IPS DF 6.9 (cell line): ENCODE measurements at places on chromosomes 1 and 21.

DNA sequence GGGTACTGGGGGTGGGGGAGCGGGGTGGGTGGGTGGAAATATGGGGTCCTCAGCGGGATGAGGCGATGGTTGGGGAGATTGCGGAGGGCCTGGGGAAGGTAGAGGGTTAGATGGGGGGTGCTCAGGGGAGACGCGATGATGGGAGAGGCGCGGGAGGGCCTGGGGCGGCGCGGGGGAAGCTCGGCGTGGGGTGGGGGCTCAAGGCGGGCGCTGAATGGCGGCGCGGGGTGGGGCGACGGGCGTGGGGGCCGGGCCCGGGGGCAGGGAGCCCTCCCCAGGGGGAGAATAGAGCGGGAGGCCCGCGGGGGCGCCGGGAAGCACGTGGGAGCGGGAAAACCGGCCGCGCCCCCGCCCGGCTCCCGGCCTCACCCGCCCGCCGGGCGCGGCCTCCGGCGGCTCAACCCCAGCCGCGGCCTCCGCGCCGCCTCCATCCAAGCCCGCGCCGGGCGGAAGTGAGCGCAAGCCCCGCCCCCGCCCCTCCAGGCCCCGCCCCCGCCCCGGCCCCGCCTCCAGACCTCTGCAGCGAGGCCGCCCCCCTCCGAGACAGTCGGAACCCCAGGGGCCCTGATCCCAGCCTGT, at the start of gene FAAP20:
TSS of gene FAAP20 (minus strand) at position 454 of the 579 bp plus-strand sequence. CDS start at position 431, 23 bp downstream.
- no peak for DNase-seq

GRCh38 chr1:232578651-232579195, 51.2 kb downstream of the SIPA1L2 start:
- DNase-seq: no peak

GRCh38 chr1:164803366-164803765, 244.4 kb downstream of the PBX1 start:
- no peak for DNase-seq

DNA sequence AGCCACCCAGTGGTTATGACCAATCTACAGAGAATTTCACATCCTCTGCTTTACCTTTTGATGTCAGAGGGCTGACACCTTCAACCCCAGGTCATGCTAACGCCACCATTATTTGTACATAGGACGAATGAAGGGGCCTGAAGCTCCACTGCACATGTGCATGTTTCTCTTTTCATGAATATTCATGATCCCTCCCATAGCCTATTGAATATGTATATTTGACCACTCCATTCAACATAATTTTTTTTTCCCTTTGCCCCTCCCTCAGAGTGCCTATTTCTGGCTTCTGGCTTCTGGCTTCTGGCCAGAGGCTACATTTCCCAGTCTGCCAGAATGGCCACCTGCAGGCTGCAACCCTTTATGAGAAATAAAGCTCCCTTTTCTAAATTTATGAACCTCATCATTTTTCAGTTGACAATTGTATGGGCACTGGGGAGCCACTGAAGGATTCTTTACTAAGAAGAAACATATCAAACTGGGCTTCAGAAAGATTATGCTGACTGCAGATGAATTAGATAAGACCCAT, 406.7 kb downstream of the SIPA1L2 start:
- no peak for DNase-seq

DNA sequence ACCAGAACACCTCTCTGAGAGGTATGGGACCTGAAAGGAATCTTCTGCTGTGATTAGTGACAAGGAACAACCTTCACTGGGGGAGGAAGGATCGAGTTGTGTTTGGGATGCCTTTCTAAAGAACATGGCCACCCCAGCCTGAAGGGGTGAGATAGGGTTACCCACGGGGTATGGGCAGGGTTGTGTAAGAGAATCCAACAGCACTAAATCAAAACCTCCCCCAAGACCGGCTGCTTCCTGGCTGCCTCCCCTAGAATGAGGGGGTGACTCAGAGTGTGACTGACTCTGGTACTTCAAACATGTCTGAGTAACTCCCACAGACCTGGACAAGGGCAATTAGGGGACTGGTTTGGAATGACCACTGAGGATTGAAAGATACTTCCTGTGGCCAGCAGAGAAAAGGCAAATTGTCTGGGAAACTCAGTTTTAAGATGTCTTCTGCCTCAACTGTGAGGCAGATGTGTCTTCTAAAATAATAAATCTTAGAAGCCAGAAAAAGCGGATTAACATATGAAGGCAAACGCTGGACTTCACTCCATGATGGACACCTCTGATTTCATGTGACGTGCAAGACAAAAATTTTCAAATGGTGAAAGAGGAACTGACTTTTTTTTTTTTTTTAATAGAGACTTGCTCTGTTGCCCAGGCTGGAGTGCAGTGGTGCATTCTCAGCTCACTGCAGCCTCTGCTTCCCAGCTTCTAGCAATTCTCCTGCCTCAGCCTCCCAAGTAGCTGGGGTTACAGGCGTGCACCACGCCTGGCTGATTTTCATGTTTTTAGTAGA, 6.7 kb upstream of the PTPN14 start:
- no peak for DNase-seq

DNA sequence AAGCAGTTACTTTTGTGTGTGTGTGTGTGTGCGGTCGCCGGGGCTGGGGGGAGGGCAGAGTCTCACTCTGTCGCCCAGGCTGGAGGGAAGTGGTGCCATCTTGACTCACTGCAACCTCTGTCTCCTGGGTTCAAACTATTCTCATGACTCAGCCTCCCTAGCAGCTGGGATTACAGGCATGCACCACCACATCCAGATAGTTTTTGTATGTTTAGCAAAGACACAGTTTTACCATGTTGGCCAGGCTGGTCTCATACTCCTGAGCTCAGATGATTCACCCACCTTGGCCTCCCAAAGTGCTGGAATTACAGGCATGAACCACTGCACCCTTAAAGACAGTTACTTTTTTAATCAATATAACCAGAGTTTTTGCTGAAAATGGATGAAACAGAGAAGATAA, 207.0 kb downstream of the PTPRC start:
- DNase-seq: no peak

DNA sequence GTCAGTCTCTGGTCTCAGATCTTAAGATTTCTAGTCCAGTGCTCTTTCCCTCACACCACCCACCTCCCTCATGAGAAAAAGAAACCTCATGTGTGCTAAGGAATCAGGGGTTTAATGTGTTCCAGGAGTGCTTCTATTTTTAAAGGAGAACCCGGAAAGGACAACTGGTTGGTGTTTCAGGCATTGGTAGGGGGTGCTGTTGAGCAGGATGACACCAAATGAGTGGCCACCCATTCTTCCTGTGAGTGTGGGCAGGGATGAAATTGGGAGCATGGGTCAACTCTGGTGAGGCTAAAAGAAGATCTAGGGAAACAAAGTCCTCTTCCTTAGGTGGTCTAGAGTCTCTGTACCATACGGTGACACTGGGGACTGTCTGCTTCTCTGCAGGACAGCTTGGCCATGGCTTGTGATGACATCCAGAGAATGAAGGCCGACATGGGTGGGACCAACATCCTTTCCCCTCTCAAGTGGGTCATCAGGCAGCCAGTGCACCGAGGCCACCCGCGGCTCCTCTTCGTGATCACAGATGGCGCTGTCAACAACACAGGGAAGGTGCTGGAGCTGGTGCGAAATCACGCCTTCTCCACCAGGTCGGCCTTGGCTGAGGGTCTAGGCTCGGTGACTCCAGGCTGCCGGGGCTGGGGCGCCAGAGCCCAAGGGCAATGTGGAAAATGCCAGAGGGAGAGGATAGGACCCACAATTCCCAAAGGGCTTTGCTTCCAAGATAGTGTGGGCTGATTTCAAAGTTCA, 39.3 kb downstream of the VWA5B1 start:
- no peak for DNase-seq

DNA sequence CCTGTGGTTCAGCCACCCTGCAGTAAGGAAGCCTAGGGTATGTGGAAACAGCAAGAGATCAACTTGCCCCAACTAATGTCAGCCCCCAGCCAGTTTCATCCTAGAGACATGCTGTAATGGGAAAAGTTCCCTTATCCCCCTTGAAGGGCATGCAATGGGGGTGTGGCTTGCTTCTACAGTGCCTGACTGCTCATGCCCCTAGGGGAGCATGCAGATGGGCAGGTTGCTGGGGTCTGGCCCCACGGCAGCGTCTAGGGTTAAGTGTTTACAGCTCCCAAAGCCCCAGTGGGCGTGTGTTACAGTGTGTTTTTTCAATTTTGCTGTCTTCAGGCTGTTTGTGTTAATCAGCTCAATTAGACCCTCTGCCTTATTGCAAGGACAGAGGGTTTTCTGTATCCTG, 1105.9 kb downstream of the AMY1C start:
- no peak for DNase-seq

GRCh38 chr1:240337781-240338180, 246.1 kb downstream of the FMN2 start:
- DNase-seq: no peak

DNA sequence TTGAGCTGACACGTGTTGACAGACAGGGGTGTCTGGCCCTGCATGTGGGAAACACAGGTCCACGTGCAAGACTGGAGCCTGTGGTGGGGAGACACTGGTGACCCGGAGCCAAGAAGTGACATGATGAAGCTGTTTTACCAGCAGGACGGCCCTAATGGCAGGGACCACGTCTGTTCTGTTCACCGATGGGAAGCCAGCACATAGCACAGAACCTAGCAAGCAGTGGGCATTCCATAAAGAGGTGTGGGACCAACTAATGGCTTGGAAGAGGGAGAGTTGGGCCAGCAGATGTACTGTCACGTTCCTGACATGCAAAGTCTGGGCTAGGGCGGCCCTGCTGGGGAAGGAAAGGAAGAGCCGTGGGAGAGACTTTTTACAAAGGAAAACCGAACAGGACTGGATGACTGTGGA, 15.3 kb downstream of the NAV1 start:
- DNase-seq: no peak

- DNase-seq: no peak
These were observed 44.3 kb upstream of the LRRC7 start for GRCh38 chr1:69523461-69523860.

DNA sequence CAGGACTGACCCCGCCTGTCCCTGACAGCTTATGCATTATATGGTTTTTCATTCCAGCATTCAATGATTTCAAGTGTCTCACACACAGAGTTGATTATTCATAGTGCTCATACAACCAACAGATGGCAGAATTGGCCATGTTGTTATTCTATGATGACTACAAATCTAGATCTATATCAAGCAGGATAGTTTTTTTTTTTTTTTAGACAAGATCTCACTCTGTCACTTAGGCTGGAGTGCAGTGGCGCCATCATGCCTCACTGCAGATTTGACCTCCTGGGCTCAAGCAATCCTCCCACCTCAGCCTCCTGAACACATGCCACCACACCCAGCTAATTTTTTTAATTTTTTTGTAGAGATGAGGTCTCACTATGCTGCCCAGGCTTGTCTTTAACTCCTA, 40.1 kb upstream of the LRRC8D start:
- no peak for DNase-seq

- no peak for DNase-seq
These were observed 30.4 kb downstream of the ARID4B start for GRCh38 chr1:235297579-235297978.

DNA sequence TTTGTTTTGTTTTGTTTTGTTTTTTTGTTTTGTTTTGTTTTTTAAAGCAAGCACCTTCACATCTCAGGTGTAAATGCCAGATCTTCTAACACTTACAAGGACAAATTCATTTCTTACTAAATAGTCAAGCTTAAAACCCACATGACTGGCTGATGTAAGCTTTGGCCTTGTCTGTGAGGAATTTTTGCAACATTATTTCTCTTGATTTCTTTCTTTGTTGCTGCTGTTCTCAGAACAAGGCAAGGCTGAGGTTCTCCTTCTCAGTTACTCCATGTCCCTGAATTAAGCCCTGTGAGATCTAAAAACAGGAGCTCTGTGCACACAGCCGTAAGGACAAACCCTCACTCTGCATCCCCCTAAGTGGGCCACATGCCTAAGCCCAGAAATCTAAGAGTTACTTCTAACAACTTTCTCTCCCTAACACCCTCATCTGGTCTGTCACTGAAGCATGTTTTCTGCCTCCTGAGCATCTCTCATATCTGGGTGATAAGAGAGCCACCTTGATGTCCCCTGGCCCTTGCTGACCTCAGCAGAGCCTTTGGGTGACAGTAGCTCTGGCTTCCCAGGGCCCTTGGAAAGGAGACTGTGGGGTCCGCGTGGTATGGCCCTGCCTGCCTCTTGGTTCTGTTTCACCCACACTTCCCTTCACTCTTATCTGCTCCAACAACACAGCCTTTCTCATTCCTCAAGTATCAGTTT, 81.2 kb upstream of the HOOK1 start:
- DNase-seq: no peak

GRCh38 chr1:211648336-211648735, 27.1 kb downstream of the NEK2 start:
- no peak for DNase-seq

- no peak for DNase-seq
These were observed 125.1 kb downstream of the PRRX1 start for GRCh38 chr1:170789063-170789462.

DNA sequence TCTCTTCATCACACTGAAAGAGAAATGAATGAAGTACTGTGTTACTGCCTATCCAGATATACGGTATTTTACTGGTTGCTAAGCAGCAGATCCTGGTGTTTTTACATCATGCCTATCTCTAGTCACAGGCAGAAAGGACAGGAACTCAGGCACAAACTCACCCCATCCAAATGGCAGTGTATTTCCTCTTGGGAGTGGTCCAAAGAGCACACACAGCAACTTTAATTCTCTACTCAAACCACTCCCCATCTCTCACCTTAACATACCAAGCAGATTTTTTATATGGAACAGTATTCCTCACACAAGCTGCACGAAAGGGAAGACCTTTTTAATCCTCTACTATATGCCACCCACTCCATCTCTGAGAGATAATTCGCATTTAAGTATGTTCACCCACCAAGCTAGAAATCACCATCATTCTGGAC, 27.3 kb downstream of the EIF4G3 start:
- no peak for DNase-seq

DNA sequence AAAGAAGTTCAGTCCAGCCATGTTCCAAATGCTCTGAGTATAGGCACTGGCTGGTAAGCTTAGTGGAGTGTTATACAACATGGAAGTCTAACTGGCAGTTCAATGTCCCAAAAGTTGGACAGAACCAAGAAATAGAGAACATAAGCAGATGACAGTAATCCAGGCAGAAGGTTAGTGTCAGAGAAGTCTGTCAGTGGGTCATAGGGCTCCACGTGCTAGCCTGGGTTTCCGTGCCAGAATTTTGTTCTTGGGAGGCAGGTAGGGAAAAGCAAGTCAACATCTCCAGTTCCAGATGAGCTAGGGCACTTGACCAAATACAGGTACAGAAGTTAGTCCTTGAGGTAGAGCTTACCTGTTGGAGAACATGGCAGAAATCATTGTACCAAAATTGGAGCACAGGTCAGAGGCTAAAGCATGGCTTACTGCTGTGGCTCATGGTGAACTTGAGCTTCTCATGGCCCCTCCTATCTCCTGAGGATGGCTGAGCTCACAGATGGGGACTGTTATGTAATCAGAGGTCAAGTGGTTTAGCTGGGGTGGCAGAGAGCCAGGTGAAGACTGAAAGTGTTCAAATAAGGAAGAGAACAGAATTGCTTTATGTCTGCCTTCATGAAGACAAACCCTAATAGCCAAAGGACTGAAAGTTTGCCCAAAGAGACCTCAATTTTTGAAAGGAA, 170.8 kb downstream of the NFIA start:
- no peak for DNase-seq
